NCI-H2107 (cell line): ENCODE measurements at places on chromosomes 16 and 17.

GRCh38 chr16:46843898-46844642, 13.1 kb upstream of the C16orf87 start:
- no peak for DNase-seq

DNA sequence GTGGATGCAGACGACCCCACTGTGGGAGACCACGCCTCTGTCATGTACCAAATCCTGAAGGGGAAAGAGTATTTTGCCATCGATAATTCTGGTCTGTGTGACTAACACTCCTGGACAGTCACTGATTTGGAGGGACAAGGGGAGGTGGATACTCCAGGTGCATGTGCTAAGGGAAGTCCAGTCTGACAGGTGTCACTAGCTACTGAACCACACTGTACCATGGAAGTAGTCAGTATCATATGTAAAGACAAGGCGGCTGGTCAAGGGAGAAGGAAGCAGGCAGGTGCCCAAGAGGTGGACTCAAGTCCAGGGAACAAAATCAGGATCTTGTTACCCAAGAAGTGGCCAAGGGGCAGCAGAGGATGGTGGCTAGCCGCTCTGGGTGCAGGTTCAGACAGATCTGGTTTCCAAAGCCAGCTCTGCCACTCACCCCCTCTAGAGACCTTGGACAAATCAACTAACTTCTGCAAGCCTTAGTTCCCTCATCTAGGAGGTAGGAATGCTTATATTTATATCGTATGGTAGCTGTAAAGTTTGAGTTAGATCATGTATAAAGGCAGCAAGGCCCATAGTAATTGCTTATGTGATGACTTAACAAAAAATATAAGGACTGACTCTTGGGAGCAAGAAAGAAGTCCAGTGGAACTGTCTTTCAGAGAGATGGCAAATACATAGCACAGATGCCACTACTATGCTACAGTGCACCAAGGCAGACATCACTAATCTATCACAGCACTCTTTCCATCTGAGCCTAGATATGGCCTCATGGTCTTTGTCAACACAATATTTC, 22.1 kb downstream of the CDH5 start:
- no peak for DNase-seq

- no peak for DNase-seq
These were observed 10.5 kb upstream of the MPO start for GRCh38 chr17:58291246-58291645.

DNA sequence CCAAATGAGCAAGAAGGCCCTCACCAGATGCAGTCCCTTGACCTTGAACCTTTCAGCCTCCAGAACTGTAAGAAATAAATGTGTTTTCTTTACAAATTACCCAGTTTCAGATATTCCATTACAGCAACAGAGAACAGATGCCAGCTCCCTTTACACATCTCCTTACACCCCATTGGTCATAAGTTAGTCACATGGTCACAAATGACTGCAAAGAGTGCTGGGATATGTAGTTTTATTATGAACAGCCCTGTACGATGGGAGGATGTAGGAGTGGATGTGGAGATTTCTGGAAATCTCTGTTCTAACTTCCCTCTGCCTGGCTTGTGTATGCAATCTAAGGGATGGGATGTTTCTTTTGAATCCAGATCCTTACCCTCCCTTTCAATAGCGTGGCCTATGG, 13.3 kb upstream of the RPL38 start:
- DNase-seq, result no peak

GRCh38 chr17:44438636-44439035, 49.2 kb upstream of the ITGA2B start:
- no peak for DNase-seq

DNA sequence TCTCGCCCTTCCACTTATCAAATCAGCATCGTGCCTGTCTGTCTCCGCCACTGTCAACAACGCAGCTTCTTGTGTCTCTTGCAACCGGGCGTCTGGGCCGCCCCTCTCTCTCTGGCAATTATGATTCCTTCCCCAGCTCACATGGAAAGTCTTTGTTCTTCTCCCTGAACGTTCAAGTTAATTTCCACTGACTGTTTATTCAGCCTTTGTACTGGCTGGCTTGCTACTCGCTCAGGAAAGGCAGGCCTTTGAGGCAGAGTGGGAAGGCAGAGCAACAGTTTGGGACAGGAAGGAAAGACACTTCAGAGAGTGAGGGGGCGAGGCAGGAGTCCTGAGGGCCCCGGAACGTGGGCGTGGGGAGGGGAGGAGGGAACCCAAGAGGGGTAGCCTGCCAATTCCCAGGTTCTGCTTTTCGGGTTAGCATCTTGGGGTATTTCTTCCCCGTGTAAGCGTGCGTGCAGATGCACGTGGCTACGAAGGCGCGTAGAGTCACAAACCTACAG, 50.8 kb downstream of the AKAP1 start:
- DNase-seq, result no peak

- no peak for DNase-seq
These were observed 4.7 kb upstream of the FLCN start for GRCh38 chr17:17241656-17242055.

GRCh38 chr17:46002311-46002972, 3.4 kb downstream of the STH start:
- peak; percentile 17 for DNase-seq

DNA sequence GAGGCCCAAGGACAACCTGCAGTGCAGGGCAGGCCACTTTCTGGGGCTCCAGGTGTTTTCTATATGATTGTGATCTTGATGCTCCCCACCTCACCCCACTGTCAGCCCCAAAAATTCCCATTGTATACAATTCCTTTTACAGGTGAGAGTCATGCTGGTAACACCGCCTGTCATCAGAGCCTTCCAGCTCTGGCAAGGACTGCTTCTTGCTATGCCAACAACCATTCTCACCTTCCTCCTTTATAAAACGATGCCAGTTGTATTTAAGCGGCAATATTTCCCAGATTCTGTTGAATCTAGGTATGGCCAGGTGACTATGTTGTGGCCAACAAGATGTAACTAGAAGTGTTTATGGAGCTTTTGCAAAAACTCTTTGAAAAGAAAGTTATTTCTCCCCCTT, 30.4 kb upstream of the CALB2 start:
- DNase-seq, result no peak

GRCh38 chr17:36597226-36597625, 4.2 kb upstream of the MRM1 start:
- DNase-seq, result no peak

GRCh38 chr16:2514333-2515179, 804 bp downstream of the ATP6V0C start:
- DNase-seq, result no peak

GRCh38 chr16:4723071-4723767, 10.9 kb downstream of the ANKS3 start:
- DNase-seq, result no peak

- DNase-seq, result no peak
These were observed 45.3 kb upstream of the JPH3 start for GRCh38 chr16:87556941-87557459.

GRCh38 chr16:67474551-67475455, 6.2 kb downstream of the ATP6V0D1 start:
- no peak for DNase-seq

DNA sequence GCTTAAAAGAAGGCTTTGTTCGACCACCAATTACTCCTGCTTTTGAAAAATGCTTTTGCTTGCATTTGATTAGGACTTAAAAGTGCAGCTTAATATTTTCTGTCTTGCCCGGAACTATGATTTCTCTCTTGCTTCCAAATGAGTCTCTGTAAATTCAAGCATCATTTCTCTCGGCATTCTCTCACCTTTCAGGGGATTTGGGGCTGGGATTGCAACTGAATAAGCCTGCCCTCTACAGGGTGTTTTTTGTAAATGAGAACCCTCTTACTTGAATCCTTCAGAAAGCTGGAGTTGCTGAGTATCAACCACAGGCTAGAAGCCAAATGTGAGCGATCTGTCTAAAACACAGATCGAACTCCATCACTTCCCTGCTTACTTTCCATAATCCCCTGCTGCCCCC, 234.6 kb downstream of the TMEM114 start:
- DNase-seq, result no peak

DNA sequence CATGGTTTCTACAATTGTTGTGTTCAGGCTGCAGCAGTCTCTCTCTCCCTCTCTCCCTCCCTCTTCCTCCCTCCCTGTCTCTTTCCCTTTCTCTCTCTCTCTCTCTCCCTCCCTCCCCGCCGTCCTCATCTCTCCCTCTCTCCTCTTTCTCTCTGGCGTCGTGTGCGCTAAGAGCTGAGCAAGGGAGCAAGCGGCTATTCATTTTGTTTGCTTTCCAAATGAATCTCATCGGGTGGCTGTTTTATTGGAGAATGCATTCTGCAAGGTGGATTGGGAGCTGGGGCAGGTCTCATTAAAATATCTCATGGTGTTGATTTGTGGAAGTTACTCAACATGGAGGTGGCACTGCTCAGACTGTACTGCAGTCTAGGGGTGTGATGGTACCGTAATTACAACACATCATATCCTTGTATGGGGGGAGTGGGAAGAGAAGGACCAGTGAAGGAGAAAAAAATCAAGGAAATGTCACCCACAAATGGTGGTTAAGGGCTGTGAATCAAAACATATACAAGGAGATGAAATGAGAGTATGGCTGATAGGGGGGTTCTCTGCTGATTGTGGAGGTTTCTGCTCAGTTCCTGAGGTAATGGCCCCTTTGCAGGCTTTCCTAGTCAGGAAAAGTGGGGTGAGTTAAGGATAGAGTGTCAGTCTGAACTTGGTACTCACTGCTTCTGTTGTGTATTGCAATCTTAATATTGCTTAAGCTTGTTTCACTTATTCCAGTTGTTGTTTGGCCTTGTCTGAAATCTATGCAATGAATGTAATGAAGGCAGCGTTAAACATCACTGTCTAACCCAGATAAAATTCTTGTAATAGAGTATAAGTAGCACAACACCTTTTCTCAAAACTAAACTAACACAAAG, 2.7 kb downstream of the MSL1 start:
- no peak for DNase-seq

DNA sequence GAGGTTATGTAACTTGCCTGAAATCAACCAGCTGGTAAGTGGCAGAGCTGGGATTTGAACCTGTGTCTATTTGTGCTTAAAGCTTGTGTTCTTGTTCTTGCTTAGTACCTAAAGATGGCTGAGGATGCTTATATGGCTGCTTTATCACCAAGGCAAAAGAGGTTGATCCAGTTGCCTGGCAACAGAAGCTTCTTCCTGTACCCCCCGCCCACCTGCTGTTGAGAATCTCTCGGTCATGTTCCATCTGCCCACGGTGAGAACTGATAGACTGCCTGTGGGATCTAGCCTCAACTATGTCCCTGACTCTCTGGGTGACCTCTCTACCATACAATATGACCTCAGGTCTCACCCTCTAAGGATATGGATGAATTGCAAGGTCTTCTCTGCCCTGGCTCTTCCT, 60.7 kb downstream of the ABCC6 start:
- no peak for DNase-seq

GRCh38 chr16:65895906-65896305, 470.6 kb upstream of the CDH5 start:
- DNase-seq, result no peak

DNA sequence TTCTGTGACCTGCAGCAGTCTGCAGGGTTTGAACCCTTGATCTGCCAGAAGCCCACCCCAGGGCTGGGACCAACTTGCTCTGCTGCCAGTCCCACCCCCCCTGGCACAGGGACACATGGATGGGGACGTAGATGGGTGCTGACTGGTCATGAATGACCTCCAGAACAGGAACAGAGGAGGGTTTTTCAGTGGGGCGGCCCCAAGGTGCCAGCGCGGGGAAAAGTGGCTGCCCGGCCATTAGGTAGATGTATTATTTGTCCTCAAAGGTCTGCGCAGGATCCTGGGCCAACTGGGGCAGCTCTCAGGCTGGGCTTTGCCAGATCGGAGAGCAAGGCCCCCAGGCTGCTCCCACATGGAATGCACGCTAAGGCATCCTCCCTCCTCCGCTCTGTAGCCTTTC, 265.2 kb upstream of the TNRC6C start:
- DNase-seq, result no peak

DNA sequence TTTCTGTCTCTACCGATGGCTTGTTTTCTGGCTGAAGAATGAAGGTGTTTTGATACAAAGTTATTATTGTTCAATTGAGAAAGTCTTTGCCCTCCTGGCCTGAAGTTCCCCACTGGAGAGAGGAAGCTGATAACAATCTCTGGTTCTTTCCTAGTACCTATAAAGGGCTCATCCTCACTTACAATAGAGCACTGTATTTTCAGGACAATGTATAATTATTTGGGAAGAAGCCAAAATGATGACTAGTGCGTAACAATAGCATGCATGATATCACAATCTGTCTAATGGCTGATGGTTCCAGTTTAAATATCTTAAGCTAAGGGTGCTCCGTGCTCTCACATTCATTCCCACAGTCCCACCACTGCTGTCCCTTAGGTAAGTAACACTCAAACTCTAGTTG, 230.7 kb downstream of the IRX3 start:
- no peak for DNase-seq

- no peak for DNase-seq
These were observed 3.6 kb upstream of the USP7 start for GRCh38 chr16:8967132-8967821.

DNA sequence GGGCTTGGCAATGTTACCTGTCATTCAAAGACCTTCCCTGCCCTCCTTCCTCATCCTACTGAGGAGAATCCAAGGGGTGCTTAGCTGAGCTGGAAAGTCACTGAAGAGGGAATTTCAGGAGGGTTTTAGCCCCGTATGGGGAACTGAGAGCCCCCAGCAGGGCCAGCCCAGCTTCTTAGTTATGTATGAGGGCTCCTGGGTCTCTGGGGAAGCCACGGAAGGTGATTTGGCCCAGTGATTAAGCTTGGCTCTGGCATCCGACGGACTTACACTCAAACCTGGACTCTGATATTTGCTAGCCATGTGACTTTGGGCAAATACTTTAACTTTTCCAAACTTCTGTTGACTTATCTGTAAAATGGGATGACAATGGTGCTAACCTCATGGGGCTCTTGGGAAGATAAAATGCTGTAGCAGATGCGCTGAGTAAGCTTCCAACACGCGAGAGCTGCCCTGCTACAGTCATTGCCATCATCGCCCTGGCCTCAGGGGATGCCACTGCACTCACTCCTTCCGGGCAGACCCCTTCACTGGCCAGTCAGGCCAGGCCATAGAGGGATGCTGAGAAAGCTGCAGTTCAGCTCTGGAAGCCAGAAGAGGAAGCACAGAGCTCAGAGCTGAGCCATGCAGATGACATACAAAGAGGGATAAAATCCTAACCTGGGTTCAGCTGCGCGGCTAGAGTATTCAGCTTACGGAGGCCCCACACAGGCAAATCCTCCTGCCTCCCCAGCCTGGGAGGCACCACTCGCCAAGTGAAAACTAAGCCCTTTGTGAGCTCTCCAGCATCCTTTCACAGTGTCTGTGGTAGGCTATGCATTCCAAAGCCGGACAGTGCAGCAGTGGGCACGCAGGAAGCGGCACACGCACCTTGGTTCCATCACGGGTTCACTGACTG, 44.9 kb upstream of the PIK3R6 start:
- no peak for DNase-seq

- peak; percentile 75 for DNase-seq
These were observed at the start of gene FUS for GRCh38 chr16:31179747-31180459. Gene FUS, plus strand, starts transcription at chr16:31180139. Its CDS starts 76 bp downstream, at chr16:31180215.

GRCh38 chr17:73731733-73732132, 87.5 kb upstream of the SDK2 start:
- no peak for DNase-seq

DNA sequence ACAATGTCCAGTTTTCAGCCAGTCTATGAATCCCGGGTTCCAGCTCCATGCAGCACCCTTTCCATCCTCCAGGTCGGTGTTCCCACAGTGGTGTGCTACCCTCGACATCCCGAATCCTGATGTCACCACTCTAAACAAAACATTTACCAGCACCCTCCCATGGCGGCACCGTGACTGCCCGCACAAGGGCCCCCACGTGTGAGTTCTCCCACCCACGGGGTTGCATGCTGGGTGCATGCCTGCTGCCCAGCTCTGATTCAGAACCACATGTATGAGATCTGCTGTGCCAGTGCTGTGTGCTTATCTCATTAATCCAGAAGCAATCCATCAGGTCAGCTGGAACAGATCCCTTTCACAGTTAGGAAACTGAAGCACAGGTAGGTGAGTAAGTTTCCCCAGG, 57.4 kb downstream of the C16orf78 start:
- no peak for DNase-seq
